AG20443 (cell line): ENCODE measurements at places on chromosomes 6 and 20.

GRCh38 chr20:31551163-31552081 is 37.2 kb downstream of the HM13 start:
- no peak for DNase-seq

GRCh38 chr20:46977909-46978588 is 83.4 kb downstream of the EYA2 start:
- no peak for DNase-seq

DNA sequence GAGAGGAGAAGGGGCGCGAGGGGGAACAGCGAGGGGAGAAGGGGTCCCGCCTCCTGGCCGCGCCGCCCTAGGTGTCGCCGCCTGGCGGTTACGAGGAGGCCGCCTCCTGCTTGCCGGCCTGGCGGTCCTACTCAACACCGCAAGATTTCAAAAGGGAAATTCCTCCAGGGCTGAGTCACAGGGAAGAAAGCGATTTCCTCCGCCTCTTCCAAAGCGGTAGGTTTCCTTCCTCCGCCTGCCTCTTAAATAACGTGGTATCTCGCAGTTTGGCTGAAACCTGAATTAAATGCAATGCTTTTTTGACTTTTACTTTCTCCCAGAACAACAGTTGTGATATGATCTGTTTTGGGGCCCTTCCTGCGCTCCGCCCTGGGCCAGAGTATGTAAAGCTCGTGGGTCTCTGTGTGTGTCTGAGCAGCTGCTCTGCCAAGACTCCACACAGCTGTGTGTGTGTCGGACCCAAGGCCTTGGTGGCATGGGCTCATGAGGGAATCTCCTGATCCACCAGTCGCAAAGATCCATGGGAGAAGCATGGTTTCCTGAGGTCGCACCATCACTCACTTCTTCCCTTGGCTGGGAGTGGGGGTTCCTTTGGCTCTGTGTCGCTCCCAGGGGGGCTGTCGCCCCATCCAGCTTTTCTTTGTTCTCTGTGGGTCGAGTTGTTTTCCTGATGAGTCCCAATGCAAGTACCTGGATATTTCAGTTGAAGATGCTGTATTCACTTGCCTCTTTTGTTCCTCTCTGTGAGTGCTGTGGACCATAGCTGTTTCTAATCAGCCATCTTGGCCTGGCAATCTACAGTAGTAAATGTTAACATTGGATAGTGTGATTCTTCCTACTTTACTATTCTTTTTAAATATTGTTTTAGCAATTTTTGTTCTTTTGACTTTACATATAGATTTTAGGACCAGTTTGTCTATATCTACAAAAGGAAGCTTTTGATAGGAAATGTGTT is 31.6 kb upstream of the NOTCH4 start:
- DNase-seq, result peak; percentile 94

- DNase-seq, result no peak
These were observed 40.5 kb upstream of the NKX2-4 start for GRCh38 chr20:21437816-21438215.

- no peak for DNase-seq
These were observed 20.3 kb downstream of the SLC22A2 start for GRCh38 chr6:160238278-160238711.

DNA sequence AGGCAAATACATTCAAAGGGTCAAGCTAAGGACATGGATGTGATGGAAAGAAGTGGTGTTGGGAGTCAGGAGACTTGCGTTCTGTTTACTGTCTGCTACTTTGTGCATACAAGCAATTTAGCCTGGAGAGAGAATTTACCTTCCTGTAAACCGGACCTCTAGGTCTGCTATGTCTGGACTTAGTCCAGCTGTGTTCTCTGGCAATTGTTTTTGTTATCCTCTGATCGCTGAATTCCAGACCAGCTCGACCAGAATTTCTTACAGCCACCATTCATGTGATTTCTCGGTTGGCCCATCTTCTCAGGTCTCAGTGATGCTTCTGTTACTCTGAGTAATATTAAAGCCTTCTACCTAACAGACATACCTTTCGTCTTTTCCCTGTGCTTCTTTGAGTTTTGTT is 75.2 kb downstream of the LRRC1 start:
- DNase-seq, result no peak

DNA sequence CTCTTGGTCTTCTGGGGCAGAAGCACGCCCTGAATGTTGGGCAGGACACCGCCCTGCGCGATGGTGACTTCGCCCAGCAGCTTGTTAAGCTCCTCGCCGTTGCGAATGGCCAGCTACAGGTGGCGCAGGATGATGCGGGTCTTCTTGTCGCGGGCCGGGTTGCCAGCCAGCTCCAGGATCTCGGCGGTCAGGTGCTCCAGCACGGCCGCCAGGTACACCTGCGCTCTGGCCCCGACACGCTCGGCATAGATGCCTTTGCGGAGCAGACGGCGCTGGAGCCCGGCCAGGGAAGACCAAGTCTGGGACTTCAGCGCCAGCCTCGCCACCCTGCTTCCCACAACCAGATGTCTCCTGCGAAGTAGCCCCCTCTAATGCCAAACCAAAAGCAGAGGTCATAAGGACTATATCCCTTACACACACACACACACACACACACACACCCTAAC is 8.0 kb upstream of the SLC17A3 start:
- no peak for DNase-seq

- DNase-seq, result no peak
These were observed 38.7 kb downstream of the KAT14 start for GRCh38 chr20:18176318-18176785.

GRCh38 chr20:45456632-45457031 is 12.9 kb upstream of the WFDC2 start:
- no peak for DNase-seq

DNA sequence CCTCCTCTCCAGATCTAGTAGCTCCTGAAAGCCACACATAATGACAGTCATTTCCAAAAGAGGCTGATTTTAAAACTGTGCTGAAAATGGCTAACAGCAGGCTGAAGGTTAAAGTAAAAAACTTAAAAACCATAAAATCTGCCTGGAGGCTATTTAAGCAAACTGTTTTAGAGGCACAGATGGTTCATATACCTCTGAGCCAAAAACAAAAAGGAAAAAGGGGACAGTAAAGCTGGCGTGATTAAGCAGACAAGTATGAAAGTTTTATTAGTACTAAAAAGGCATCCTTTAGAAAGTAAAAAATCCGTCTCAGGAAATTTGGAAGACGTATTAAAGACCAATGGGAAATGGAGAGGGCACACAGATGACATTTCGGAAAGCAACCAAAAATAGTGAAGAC is 55.8 kb downstream of the SOBP start:
- no peak for DNase-seq

DNA sequence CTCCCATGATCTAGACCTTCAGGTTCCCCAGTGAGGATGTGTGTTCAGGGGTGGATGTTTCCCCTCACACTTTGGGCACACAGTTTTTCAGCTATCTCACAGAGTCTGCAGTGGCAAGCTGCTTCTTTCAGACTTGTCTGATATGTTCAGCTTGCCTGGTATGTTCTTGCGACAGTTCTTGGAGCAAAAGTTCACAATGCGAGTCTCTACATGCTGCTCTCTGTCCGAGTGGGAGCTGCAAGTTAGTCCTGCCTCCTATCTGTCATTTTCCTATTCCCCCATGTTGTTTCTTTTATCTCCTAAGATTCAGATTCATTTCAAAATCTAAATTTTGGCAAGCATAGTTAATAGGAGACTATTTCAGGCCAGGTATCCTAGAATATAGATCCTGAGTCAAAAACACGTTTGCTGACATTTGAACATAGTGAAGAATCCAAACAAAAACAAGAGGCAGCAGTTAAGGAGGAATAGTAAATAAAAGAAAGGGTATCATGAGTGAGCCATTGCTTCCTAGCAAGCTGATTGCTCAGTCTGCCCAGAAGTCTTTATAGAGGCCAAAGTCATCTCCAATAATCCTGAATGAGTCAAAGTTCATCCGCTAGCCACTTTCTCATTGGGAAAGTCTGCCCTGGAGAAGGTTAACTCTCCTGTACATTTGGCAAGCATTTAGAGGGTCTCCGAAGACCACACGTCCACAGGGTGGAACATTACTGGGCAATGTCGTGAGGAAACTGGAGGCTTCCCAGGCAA is 140.2 kb upstream of the MOCS1 start:
- DNase-seq, result no peak

DNA sequence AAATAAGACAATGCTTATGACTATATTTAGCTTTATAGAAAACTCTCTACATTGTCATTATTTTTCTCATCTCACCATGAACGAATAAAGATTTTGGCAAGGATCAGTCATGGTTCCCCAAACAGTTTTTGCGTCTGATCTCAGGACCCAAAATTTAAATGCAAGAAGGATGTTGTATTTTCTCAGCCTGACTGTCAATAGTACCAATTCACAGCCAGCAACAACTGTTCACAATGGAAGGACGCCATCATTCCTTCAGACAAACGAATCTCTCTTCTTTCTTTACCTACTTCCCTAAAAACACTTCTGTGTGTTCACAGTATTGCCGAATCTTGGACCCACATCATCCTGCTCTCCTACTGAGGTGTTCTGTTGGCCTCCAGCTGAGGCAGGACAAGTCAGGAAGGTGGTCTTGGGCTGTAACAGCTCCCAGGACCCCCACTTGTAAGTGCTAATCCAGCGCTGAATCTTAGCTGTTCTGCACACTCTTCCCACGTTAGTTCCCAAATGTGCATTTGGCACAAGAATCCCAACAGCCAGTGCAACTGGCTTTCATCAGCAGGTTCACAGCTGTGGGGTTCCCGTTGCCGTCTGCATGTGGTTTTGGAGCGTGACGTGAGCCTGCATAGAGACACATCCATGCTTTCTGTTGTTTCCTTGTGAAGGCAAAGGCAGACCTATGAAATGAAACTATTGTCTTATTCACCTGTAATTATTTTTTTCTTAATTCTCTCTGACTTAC is 600.0 kb downstream of the QKI start:
- no peak for DNase-seq

DNA sequence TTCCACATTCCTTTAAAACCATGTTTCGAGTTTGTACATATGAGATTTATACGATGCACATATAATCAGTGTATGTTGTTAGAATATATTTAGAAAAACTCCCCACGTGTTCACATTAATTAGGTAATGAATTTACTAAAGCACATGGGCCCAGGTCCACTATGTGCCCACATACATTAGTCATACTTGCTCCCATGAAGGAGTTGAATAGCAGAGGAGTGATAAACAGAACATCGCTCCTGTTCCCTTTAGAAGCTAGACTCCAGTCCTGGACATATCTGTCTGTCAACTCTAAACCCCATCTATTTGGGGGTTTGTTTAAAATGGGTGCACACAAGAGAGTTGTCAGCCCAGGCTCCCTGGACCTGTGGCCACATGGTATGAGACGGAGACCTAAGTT is 108.1 kb upstream of the TIAM2 start:
- no peak for DNase-seq

DNA sequence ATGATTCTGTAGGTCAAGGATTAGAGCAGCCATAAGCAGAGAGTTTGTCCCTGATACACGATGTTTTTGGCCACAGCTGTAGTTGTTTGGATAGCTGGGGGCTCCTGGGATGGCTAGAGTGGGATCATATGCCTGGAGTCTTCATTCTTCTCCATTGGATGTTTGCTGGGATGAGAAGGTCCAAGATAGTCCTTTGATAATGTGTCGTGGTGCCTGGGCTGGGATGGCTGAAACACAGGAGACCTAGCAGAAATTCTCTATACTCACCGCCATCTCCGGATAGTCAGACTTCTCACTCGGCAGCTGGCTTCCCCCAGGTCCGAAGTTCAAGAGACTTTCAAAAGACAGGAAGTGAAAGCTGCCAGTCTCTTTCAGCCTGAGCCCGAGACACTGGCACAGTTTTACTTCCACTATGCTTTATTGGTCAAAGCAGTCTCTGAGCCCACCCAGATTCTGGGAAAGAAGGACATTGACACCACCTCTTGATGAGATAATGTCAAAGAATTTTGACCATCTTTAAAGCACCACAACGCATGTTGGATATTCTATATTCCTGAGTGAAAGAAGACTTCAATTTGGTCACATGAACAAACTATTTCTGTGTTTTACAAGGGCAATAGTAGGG is 16.0 kb downstream of the MARCKS start:
- DNase-seq, result no peak

DNA sequence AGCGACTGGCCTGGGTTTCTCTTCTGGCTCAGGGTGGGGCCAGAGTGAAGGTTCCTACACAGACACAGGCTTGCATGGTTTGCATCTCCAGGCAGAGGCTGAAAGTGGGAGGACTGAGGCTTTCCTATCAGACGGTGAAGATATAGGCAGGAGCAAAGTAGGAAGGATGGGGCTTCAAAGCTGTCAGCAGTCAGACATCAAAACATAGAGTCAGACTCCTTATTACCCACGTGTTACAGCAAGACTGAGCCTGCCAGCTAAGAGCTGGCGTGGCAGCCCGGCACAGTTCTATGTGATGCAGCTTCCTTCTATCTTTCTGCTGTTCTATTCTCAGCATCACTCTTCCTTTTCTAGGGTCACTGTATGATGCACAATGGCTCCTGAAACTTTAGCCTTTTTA is 445.1 kb downstream of the DOK5 start:
- DNase-seq, result no peak

GRCh38 chr6:44660561-44661220 is 273.2 kb downstream of the CDC5L start:
- peak; percentile 45 for DNase-seq

DNA sequence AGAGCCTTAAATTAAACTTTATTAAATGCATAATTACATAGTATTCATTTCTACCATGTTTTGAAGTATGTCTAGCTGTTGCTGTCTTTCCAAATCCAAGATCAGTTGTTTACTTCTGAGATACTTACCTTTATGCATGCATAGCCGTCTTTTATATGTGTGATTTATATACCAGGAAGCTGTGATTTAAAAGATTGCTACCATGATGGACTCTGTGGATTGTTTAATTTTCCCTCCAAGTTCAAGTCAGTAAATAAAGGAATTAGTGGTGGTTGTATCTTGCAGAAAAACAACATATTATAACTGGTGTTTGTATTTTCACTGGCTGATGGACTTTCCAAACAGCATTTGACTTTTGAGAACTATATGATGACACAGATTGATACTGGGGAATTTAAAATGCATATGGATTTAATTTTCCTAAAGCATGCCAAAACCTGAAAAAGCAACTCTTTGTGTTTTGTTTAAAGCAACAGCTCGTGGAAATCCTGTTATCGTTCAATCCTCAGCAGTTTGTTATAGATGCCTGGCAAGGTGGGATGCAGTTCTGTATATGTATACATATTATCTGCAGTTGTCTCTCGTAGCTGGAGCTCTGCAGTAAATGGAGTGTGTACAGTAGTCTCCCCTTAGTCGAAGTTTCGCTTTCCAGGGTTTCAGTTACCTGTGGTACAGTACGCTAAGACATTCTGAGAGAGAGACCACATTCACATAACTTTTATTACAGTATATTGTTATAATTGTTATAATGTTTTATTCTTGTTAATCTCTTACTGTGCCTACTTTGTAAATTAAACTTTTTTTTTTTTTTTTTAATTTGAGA is 77.1 kb downstream of the CBFA2T2 start:
- no peak for DNase-seq
